ENCODE measurements at places on chromosomes 2 and 18. TPM values are rescaled to one million over a fixed set of nuclear protein-coding genes. Genes with fewer than 3 reads are reported as not detected.

The B4GALT6 gene
- total RNA-seq: 43.0 TPM

The TLX2 gene
- 5.5 TPM for total RNA-seq

The TCF23 gene
- total RNA-seq: not detected

The PROKR1 gene
- not detected for total RNA-seq

The ALPP gene
- total RNA-seq: not detected

The SERPINB12 gene
- total RNA-seq: not detected

The COLEC11 gene
- total RNA-seq: 0.74 TPM

- no peak for DNase-seq
Observed at GRCh38 chr2:221467610-221468009, 104.5 kb downstream of the EPHA4 start.

GRCh38 chr2:190554357-190555006, 20.0 kb upstream of the NEMP2 start:
- no peak for DNase-seq

DNA sequence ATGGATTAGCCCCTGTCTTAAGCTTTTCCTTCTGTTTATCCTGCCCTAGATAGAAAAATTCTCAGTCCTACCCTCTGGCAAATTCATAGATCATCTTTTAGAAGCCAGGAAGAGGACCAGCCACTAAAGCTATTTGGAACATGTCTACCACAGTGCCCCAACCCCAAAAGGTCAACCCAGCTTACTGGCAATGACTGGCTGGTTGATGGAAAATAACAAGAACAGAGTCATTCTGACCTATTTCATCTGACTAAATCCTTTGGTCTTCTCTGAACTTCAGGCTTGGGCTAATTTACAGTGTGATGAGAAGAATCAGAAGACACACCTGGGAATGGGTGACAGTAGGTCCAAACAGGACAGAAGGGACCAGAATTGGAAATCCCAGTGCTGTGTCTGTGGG, 227.3 kb upstream of the CCDC68 start:
- no peak for DNase-seq

DNA sequence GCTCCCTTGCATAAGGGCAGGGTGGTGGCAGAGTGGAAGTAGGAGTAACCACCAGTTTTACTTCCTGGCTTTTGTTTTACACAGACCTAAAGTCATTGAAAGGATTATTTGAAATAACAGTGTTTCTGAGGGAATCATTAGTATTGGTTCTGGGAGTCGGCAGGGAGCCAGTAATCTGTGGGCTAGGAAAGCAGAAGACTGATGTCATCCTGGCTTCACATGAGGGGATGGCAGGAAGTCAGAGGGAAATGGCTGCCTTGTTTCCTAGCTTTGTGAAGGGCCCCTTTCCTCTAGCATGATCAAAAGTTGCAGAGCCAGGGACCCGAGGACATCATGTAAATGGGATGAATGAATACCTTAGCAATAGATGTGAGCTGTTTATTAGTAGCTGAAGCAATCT, 792.6 kb downstream of the CPS1 start:
- no peak for DNase-seq

GRCh38 chr2:68363721-68364120, 1.4 kb upstream of the PLEK start:
- DNase-seq: no peak

DNA sequence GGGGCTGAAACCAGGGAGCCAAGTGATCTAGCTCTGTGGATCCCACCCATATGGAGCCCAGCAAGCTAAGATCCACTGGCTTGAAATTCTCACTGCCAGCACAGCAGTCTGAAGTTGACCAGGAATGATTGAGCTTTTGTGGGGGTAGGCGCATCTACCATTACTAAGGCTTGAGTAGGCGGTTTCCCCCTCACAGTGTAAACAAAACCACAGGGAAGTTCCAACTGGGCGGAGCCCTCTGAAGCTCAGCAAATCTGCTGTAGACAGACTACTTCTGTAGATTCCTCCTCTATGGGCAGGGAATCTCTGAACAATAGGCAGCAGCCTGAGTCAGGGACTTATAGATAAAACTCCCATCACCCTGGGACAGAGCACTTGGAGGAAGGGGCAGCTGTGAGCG, 96.7 kb downstream of the CCDC148 start:
- DNase-seq: no peak

DNA sequence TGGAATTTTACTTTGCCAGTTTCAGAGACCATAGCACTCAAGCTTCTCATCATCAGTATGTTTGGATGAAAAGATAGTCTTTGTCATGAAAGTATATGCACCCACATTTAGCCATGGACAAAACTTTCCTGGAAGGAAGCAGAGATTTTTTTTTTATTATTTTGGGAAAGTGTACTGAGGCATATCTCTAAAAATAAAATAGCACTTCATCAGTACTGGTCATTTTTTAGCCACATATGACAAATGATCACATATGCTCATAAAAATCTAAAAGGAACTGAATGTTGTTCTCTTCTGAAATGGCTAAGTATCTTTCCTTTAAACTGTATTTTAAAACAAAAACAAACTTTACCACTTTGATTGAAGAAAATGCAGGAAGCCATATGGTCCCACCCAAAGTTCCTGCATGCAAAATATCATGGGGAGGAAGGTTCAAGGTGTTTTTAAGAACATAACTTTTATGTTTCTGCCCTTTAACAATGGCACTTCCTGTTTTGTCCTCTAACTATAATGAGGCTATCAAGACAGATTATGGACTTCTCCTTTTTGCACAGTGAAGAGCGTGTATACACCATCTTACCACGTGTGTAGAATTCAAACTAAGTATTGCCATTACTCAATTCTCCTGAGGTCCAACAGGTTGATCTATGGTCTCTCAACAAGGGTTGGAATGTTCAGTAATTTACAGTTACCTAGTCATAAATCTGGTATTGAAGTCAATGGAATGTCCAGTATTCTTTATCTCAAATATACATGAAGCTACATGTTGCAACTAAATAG, 77.1 kb upstream of the SLC39A10 start:
- no peak for DNase-seq

- DNase-seq: no peak
Observed at GRCh38 chr2:150895968-150896367, 365.7 kb downstream of the RBM43 start.

- DNase-seq: no peak
Observed at GRCh38 chr2:151138507-151138906, 123.2 kb downstream of the RBM43 start.

DNA sequence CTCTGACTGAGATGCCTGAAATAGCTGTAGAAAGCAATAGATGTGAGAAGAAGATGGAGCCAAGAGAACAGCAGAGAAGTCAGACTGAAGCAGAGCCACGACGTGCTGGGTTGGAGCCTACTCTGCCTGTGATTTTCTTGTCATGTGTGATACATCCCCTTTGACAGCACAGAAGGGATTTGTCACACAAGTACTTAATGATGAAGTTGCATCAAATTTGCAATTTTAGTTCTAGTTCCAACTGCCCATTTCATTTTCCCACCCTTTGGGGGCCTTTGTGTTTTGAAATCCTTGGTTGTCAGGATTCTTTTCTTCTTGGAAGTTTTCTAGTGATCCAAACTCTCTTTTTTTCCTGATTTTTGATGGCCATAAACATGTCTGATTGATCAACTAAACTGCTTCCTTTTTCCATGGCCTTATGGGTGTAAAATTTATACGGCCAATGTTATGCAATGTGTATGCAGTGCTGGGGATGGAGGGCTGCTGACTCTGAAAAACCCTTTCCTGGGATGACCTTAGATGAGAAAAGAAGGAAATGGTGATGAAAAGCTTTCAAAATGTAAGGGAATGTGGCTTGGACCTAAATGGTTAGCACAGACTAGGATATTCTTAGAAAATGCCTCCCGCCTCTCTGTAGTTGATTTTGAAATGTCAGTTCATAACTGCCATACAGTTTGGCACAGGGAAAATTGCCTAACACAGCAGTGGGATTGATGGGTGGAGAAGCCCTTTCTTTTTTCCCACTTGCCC, 9.6 kb upstream of the B3GNT2 start:
- DNase-seq: no peak
